Pons (tissue), 1 donor: ENCODE measurements at places on chromosomes 7 and 10.
A peak's percentile ranks its signal among the peaks of the same experiment; 100 is the strongest.

DNA sequence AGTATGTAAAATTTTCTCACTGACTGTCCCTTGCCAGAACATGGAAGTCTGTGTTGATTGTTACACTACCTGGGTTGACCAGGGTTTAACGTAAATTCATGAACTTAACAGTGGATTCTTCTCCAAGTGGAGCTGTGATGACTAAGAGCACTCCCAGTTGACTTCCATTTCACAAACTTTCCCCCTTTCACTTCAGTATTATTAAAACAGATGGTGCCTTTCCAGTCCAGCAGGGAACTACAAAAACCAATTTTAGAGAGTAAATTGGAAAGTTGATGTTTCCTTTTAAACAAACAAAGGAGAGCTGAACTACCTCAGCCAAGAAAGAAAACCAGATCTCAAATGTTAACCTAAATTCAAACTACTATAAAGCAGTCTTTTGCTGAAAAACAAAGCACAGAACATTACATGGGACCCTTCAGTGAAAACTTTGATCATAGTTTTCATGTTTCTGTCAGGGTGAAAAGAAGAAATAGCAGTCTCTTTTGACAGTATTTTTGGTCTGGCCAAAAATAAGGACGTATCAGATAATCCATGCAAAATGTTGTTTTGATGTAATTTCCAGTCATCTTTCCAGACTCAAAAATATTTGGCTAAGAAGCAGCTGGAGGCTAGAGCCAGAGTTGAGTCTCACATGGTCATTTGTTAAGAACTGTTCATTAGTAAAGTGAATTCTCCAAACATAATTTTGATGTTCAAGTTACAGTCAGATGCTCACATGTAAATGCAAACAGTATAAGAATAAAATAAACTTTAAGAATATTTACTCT, 479.9 kb upstream of the AKR1E2 start:
- DNase-seq: no peak

DNA sequence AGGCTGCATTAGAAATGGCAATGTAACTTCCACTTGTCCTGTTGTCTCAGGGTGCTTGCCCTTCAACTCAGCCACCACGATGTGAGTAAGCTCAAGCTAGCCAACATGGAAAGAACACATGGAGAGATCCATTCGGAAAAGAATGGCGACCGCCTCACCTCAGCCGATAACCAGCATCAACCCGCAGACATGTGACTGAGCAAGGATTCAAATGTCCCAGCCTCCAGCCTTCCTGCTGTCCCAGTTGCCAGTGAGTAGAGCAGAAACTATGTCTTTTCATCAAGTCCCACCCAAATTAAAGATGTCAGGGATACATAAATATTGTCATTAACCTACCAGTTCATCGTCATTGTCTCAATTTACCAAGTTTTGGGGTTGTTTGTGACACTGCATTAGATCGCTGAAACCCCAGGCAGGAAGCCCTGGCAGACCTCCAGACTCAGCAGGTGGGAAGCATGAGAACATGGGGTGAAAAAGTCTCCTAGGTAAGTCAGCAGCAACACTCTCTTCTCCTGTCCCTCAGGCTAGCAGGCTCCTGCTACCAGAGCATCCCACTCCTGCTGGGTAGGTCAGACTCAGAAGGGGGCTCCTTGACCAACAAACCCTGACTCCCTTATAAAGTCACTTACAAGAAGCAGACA, 67.0 kb downstream of the OSBPL3 start:
- no peak for DNase-seq

DNA sequence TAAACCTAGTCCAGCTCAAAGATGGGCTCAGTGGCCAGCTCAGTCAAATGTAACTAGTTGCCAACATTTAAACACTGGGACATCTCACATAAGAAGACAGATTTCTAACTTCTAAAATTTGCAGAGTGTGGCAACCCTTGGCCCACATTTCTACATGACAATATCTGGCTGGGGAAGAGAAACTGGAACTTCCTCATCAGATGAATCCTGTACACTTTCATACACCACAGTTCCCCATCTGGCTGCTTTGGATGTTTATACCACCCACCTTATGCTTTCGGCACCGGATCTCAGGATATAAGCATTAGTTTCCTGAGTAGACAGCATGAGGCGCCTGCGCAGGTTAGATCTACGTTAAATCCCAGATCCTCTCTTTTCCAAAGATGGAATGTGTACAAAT, 199.3 kb downstream of the PRKG1 start:
- DNase-seq: peak; percentile 48

- DNase-seq: no peak
Observed at GRCh38 chr10:125054669-125055268, 105.6 kb downstream of the CTBP2 start.

- DNase-seq: no peak
Observed at GRCh38 chr7:130521258-130521951, 29.5 kb downstream of the MEST start.

GRCh38 chr10:98366062-98366530, 48.9 kb downstream of the PYROXD2 start:
- DNase-seq: no peak

- peak; percentile 62 for DNase-seq
Observed at GRCh38 chr7:2106924-2107323, 125.8 kb downstream of the MAD1L1 start.
